Large intestine (tissue), 12 donors: ENCODE measurements at places on chromosomes 11 and 22.

DNA sequence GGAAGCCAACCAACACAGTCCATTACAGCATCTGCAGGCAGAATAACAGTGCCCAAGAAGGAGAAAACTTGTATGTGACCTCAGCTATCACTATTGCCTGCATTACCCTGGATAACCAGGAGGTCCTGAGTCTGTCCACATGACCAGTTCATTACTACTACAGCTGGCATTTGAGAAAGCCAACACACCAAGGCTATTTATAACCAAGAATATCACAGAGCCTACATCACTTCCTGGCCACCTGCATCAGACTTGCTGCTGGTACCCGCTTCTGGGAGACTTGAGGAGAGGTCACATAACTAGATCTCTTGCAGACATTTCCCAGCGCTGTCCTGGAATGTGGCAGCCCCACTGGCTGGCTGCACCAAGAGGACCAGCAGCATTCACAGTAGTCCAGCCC is 11.1 kb upstream of the OR56B4 start:
- DNase-seq = no peak

DNA sequence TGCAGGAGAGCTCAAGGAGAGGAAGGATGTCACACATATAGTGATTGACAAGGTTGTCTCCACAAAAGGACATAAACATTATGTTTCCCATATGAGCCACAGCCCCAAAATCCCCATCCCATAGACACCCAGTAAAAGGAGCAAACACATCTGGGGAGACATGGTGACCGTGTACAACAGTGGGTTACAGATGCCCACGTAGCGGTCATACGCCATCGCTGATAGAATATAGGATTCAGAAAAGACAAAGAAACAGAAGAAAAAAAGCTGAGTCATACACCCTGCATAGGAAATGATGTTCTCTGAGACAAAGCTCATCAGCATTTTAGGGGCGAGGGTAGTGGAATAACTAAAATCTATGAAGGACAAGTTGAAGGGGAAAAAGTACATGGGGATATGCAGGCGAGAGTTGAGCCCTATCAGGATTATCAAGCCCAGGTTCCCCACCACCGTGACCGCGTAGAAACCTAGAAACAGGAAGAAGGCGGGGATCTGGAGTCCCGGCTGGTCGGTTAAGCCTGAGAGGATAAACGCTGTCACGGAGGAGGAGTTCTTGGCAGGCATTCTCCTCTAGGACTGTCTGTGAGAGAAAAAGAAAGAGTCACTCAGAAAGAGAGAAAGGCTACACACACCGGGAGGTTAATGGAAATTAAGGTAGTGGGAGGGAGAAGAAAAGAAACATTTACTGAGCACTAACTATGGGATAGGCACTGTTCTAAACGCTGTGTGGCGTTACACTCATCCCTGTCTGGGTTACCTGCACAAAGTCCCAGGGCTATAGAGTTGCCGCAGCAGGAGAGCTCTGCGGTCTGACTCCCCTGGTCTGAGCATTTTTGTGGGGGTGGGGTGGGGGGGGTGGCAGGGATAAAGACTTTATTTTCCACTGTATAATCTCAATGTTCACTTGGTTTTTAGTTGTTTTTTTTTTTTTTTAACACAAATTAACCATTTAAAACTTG is 36.1 kb upstream of the OR8B8 start:
- DNase-seq = peak; percentile 11

DNA sequence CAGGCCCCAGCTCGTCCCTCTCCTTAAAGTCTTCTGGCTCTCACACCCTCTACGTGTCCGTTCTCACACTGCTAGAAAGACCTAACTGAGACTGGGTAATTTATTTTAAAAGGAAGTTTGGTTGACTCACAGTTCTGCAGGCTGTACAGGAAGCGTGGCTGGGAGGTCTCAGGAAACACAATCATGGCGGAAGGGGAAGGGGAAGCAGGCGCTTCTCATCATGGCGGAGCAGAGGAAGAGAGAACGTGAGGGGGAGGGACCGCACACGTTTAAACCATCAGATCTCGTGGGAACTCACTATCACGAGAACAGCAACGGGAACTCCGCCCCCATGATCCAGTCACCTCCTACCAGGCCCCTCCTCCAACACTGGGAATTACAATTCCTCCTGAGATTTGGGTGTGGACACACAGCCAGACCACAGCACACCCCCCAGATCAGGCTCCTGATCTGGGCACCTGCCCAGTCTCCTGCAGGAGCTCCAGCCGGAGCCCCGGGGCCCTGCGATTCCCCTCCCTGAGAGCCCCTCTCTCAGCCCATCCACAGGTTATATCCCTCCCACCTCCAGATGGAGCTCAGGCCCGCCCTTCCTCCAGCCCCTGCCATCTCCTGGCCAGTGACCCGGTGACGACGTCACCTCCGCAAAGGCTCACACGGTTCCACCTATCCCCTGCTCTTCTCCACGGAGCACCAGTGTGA is 170.2 kb downstream of the BRD1 start:
- no peak for DNase-seq

DNA sequence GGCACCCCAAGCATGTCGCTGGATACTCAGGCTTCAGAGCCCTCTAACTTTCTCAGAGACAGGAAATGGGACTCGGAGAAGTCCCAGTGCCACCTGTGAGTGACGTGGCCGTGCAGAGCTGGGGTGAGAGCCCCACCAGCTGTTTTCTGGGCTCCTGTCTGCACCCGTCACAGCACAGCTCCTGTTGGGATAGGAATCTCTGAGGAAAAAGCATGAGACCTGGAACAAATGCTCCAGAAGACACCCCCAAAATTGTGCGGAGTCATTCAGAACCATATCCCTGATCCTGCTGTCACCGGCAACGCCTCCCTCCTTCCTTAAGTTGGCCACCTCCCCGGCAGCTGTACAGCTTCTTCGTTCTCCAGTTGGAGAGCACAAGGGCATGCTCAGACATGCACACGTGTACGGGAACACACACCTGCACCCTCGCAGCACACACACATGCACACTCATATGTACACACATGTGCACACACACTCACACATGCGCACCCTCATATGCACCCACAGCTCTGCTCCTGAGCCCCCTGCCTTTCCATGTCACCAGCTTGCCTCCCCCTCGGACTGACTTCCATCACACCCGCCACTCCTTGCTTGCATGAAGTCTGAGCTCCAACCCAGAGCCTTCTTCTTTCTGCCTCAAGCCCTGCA is 1430.0 kb downstream of the BRD1 start:
- no peak for DNase-seq

- DNase-seq = no peak
Observed at GRCh38 chr11:123195188-123196059, at the start of gene CLMP. TSS of gene CLMP (minus strand) at chr11:123195248. CDS start at chr11:123194940, 308 bp downstream.

- DNase-seq = no peak
Observed at GRCh38 chr11:313787-314553, at the start of gene IFITM1. TSS of gene IFITM1 (plus strand) at chr11:314040. CDS start at chr11:314171, 131 bp downstream.

DNA sequence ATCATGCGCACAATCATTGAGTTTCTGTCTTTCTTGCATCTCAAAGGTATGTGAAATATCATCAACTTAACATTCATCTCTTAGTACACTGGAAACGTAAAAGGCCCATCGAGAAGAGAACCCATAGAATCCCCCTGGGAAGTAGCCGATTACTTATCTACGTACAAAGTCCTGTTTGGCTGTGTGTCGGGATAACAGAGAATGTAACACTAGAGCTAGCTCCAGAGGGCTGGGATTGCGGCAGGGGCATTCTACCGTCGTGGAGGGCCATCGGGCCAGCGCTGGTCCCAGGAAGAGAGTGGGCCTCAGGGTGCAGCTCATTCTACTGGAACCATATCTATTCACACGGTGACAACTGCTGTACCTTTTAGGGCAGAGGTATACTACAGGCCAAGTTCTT is 4.5 kb downstream of the GAL start:
- DNase-seq = peak; percentile 36

GRCh38 chr11:83063073-83063754 is 8.5 kb downstream of the RAB30 start:
- DNase-seq = no peak
